ENCODE measurements at places on chromosomes 3 and 15.

DNA sequence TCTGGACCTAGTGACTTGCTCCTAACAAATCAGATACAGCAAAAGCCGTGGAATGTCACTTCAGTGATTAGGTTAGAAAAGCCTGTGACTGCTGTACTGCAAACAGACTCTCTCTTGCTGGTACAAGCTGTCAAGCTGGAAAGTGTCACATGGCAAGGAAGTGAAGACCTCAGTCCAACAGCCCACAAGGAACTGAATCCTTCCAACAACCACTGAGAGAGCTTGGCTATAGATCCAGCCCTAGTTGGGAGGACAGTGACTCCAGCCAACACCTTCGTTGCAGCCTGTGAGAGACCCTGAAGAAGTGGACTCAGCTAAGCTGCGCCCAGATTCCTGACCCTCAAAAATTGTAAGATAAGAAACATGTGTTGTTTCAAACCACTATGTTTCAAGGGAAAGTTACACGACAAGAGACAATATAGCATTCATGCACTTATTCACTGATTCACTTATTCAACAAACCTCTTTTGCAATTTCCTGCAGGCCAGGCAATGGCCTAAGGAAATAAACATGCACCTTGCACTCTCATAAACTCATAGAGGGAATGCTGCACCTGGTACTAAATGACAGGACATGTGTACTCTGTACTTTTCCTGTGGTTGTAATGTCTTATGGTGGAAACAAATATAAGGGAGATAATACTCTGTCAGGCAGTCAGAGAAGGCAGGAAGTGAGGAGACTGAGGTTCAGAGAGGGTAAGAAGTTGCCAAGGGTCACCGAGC lies 142.9 kb downstream of the CADPS start:
- DNase-seq, result no peak

- DNase-seq, result no peak
Measured at GRCh38 chr3:185040425-185040824, 112.4 kb downstream of the C3orf70 start.

DNA sequence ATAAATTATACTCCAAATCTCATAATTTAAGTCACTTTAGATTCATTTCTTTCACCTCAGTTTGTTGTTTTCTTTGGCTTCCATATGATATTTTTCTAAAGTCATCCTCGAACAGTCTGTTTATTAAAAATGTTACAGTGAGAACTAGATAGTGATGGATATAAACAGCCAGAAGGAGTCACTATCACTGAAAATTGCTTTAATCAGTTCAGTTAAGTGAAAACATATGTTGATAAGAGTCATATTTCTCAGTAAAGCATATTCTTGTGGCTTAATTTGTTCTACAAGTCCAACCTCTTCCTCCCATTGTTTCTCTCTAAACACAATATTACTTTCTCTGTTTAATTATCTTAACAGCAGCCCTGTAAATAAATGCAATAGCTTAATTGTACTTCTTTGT lies 427.5 kb upstream of the ALCAM start:
- DNase-seq, result no peak

DNA sequence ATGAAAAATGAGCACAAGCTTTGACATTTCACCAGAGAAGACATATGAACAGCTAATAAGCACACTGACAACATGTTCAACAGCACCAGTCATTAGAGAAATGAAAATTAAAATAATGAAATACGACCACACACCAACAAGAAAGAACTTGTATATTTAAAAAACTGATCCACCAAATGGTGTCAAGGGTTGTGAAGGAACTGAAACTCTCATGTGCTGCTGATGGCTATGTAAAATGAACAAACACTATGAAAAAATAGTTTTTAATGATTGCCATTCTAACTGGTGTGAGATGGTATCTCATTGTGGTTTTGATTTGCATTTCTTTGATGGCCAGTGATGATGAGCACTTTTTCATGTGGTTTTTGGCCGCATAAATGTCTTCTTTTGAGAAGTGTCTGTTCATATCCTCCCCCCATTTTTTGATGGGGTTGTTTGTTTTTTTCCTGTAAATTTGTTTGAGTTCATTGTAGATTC lies 193.8 kb downstream of the SCAPER start:
- DNase-seq, result no peak

- DNase-seq, result no peak
Measured at GRCh38 chr3:77536038-77536775, 496.3 kb downstream of the ROBO2 start.

- no peak for DNase-seq
Measured at GRCh38 chr3:177607589-177607988, 410.3 kb upstream of the TBL1XR1 start.

DNA sequence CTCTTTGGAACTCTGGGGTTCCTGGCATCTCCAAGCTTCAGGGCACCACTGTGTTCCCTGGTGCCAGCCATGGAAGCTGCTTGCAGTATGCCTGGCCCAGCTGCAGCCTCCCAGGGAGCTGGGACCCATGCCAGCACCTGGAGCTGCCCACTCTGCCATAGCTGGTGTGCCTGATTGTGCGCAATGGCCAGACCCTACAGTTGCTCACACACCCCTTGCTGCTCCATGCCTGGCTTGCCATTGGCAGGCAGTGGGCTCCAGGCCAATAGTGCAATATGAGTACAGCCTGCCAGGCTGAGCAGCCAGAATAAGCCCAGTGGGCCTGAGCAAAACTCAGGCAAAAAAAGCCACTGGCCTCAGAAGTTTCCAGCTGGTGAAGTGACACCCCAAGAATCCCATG lies 43.8 kb upstream of the LRRFIP2 start:
- DNase-seq, result no peak

GRCh38 chr15:60079210-60079609 lies 75.1 kb downstream of the FOXB1 start:
- no peak for DNase-seq

DNA sequence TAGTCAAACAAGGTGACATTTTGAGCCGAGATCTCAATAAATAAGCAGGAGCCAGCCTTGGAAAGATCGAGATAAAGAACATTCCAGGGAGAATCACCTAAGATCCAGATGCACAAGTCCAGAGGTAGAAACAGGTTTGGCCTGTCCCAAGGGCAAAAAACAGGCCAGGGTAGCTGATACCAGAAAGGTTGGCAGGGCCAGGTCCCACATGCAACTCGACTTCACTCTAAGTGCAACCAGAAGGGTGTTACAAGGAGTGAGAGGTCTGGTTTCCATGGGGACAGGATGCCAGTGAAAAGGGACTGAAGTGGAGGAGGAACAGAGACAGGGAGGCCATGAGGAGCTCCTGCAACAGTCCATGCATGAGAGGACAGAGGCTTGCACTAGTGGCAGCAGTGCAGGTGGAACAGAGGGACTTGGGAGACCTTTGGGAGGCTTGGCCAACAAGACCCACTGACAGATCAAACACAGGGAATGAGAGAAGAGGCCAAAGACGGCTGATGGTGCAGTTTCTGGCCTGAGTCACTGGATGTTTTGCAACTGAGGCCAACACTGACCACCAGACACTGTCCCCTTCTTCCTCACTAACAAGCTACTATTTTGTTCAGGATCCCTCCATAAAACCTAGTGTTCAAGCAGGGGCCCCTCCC lies 5.2 kb downstream of the TPRA1 start:
- DNase-seq, result no peak

GRCh38 chr3:197372047-197372661 lies 73.7 kb upstream of the DLG1 start:
- no peak for DNase-seq

- DNase-seq, result no peak
Measured at GRCh38 chr3:112395181-112395895, 62.4 kb downstream of the CD200 start.

DNA sequence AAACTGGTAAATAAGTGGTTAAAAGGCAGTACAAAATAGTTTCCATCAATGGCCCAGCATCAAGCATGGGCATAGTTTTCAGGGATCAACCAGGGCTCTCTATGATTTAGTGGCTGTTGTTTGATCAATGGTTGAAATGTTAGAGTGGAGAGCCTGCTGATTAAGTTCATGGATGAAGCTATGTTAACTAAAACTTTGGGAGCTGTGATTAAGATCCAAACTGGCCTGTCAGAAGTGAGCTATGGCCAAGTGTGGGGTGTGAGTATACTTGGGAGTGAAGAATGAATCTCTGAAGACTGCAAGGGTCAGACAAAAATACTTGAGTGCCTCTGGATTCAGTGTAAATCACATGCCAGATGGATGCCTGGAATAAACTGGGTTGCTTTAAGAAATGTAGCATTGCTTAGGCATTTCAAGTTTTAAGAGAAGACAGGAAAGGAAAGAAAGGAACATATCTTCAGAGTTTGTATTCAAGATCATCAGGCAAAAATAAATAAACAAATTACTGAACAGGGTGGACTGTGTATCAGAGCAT lies 422.2 kb upstream of the ADAMTS9 start:
- no peak for DNase-seq
